ENCODE measurements at places on chromosomes 3 and 15.

DNA sequence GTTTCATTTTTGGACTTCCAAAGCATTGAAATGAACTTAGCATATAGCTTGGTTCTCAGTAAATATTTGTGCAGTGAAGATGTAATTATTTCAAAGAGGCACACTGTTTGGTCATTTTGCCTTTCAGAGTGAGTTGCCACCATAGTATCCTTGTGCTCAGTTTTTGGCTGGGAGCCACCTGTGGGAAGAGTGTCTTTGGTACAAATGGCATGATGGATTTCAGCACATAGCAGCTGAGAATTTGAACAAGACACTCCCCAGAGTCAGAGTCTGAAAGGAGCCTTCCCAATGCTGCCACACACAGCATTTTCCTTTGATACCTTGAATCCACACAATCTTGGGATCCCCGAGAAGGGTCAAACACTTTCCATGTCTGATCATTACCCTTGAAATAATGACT is 897.2 kb upstream of the ARPP21 start:
- no peak for DNase-seq

DNA sequence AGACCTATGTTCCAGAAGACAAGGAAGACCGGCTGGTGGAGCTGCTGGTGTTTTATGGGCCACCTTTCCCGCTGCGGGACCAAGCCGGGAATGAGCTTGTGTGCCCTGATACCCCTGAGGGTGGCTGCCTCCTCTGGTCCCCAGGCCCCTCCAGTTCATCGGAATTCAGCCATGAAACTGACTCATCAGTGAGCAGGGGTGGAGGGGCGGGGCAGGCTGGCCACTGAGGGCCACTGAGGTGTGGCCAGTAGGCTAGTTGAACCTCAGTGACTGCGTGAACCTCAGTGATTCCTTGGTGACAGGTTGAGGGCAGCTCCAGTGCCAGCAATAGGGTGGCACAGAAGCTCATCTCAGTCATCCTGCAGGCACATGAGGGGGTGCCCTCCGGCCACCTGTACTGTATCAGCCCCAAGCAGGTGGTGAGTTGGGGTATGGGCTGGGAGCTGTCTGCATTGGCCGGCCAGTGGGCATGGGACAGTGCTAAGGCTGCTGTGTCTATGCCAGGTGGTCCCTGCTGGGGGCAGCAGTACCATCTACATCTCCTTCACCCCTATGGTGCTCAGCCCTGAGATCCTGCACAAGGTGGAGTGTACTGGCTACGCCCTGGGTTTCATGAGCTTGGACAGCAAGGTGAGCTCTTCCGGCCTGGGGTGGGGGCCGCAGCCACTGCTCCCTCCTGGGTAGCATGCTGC is 20.3 kb downstream of the ACAA1 start:
- no peak for DNase-seq

DNA sequence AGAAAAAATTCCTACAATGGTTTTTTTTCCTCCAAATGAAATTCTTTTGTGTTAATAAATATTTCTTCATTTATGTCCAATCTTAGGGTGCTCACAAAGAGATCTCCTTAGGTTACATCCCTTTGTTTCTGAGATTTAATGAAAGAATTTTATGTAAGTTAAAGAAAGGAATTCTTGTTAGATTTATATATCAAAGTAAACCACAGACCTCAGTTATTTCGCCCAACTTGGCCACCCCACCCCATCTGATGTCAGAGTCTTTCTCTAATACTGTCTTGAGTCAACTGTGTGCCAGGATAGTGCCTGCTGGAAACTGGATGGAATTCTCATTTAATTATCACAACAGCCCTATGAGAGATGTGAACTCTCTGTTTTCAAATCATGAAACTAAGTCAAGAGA is 259.9 kb downstream of the OPA1 start:
- DNase-seq: no peak

- DNase-seq: no peak
Measured at GRCh38 chr3:187807086-187807862, 62.0 kb upstream of the BCL6 start.

DNA sequence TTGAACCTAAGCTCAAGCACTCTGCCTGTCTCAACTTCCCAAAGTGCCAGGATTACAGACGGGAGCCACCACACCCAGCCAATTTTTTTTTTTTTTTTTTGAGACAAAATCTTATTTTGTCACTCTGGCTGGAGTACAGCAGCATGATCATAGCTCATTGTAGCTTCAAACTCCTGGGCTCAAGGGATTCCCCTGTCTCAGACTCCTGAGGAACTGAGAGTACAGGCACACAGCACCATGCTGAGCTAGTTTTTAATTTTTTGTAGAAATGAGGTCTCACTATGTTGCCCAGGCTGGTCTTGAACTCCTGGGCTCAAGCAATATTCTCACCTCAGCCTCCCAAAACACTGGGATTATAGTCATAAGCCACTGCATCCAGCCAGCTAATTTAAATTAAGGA is 36.8 kb upstream of the SUCLG2 start:
- DNase-seq: no peak

GRCh38 chr3:62131620-62132019 is 241.7 kb downstream of the FEZF2 start:
- peak; percentile 5 for DNase-seq

GRCh38 chr15:92111291-92111690 is 257.8 kb downstream of the SLCO3A1 start:
- no peak for DNase-seq

- DNase-seq: no peak
Measured at GRCh38 chr15:25725758-25726157, 137.4 kb downstream of the ATP10A start.

DNA sequence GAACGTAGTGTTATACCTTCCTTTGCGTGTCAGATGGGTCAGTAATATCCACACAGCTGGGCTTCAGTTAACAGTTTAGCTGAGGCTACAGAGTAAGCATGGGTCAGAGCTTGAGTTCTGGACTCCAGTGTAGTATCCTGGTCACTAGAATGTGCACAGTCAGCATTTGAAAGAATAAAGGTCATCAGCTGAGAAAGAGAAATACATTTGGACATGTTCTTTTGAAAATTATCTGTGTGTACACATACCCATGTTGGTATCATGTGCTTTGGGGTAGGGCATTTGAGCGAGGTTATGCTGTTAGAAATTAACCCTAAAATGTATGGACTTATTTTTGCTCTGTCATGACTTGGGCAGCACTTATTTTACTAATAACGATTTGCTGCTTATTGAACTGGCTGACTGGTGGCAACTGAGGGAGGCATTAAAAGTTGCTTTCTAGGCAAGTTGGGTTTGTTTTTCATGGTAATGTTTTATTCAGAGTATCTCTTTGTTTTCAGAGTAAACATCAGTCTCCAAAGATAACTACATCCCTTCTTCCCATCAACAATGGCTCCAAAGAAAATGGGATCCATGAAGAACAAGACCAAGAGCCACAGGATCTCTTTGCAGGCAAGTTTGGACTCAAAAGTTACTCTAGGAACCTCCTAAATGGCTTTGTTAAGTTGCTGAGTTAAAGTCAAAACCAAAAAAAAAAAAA is 16.4 kb downstream of the SNX1 start:
- peak; percentile 66 for DNase-seq

GRCh38 chr15:83380059-83380458 is 67.1 kb upstream of the SH3GL3 start:
- no peak for DNase-seq

DNA sequence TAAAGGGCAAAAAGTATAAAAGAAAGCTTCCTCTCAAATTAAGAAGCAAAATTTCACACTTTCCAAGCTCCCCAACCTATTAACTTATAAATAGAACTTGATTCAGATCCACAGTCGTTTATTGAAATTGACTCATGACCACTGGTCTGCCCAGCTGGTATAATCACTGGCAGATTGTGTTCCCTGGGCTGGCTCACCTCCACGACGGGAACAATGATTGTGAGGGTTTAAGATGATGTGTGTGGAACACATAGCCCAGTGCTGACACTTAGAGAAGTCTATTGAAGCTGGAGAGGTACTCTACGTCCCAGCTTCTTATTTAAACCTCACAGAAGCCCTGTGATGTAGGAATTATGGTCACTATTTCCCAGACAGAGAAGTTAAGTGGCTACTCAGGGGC is 90.4 kb downstream of the MB21D2 start:
- no peak for DNase-seq

DNA sequence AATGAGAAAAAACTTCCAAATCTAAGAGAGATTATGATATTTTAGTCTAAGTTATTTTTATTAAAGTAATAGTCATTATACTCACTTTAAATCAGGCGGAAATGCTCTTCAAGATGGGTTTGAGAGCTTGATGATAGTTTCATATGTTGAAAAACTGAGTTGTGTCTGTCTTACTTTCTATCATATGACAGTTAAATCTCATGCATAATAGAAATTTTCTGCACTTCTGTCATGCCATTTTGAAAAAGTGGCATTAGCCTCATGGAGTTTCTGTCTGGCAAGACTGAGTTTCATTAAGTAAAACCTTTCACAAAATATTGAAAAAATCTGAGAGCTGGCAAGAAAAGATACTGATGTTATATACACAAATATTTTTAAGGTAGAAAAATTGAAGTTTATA is 511.8 kb downstream of the EPHA3 start:
- no peak for DNase-seq

DNA sequence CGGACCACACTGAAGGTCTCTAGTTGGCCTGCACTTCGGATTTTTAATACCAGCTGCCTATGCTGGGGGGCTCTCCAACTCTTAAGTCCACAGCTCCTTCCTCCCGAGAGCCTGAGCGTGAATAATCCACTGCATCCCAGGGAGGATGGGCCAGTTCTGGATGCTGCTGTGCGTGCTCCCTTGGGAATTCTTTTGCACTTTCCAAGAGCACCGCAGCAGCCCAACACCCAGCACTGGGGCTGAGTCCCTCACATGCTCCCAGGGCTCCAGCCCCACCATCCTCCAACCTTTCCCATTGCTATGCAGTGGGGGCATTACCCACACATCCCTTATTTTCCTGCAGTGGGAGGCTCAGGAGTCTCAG is 136.4 kb upstream of the IQSEC1 start:
- no peak for DNase-seq

DNA sequence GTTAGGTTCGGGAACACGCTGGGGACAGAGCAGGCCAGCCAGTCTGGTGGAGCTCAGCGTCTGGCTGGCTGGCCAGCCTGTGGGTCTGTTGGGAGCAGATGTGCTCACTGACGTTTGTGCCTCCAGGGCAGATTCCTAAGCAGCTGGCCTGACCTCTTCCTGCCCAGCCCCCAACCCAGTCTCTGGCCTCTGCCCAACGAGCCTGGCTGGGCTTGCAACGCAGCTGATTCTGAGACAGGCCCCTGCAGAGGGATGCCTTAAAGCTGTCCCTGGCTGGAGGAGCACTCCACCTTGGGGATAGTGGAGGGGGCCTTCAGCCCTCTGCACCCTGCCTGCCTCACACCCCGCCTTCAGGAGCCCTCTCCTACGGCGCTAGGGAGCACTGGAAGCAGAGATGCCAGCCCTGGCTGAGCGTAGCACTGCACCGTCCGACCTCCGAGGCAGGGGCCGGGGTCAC is 46.0 kb downstream of the KLF13 start:
- no peak for DNase-seq

GRCh38 chr15:81196576-81197254 is at the start of gene IL16:
Gene IL16 (plus strand): TSS chr15:81196879. CDS start chr15:81225400, 28,521 bp downstream.
- no peak for DNase-seq

GRCh38 chr3:139561959-139562676 is 22.6 kb upstream of the RBP1 start:
- DNase-seq: no peak

DNA sequence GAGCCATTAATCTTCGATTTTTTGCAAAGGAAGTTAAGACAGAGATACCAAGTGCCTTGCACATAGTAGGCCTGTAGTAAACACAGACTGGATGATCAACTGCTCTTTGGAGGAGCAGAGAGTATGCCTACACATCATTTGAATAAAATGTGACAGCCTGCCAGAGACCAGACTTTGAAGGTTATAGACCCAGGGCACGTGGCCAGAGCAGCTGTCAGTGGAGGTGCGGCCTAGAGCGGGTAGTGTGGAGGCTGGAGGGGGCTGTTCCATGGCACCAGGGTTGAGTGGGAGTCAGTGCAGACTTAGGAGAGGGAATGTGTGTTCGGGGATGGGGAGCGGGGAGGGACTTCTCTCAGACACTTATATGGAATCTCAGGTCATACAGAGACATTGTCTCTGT is 80.8 kb downstream of the SMAD3 start:
- no peak for DNase-seq

DNA sequence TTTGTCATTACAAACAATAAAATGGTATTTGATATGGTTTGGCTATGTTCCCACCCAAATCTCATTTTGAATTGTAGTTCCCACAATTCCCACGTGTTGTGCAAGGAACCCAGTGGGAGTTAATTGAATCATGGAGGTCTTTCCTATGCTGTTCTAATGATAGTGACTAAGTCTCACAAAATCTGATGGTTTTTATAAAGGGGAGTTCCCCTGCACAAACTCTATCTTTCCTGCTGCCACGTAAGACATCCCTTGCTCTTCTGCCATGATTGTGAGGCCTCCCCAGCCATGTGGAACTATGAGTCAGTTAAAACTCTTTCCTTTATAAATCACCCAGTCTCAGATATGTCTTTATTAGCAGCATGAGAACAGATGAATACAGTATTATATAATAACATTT is 15.4 kb upstream of the AADAC start:
- no peak for DNase-seq

DNA sequence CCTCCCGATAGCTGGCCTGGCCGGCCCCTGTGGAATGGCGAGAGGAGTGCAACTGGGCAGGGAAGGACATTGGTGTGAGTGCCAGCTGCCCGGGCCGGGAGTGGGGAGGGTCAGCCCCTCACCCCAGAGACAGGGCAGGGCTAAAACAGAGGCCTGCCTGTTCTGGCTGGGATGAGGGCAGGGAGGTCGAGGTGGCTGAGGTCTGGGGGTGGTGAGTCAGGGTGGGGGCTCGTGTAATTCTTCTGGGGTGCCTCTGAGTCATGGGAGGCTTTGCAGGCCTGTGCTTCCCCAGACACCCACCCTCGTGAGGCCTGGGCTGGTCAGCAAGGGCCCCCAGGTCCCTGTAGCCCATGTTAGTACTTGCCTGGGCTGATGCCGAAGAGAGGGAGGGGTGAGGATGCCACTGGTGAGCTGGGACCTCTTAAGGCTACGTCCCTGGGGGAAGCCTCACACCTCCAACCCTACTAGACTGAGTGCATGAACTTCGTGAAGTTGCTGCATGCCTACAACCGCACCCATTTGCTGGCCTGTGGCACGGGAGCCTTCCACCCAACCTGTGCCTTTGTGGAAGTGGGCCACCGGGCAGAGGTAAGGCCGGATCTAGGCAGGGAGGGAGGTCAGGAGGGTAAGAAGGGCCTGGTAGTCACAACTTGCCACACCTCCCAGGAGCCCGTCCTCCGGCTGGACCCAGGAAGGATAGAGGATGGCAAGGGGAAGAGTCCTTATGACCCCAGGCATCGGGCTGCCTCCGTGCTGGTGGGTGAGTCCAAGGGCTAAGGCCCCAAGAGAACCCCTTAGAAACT is 1.7 kb downstream of the SEMA3B start:
- DNase-seq: no peak

All from erythroblast (primary cell).